GM23338 (cell line): ENCODE measurements at places on chromosomes 16 and 17. TPM values are rescaled to one million over a fixed set of nuclear protein-coding genes. Genes with fewer than 3 reads are reported as not detected.

- no peak for DNase-seq
- H3K27me3 ChIP-seq, result peaks cover 12% of the 10 kb centered on the region
- H3K36me3 ChIP-seq, result no peaks in the 10 kb centered on the region
- no peak overlapping the region for H3K27ac ChIP-seq
- peak overlapping the region; percentile 78 for H3K4me3 ChIP-seq
Observed at GRCh38 chr17:17304521-17304985, 1.4 kb downstream of the NT5M start.

DNA sequence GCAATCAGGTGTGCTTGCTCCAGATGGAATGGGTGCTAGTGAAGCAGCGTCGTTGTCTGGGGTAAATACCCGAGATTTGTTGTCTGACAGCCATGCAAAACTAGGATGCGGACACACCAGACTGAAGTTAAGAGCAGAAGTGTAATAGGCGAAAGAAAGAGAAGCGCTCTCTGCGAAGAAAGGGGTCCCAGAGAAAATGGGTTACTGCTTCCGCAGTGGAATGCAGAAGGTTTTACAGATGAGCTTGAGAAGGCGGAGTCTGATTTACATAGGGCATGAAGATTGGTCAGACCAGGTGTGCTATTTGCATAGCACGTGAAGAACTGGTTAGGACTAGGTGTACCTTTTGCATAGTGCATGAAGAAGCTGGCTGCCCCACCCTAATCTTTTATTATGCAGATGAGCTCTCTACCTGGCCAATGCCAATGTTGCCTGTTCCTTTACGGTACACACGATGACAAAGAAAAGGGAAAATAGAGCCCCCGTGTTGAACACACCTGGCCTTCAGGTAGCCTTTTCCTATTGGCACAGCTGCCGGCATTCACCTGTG, 32.0 kb upstream of the SNN start:
- H3K4me1 ChIP-seq, result peaks cover 6% of the 10 kb centered on the region; the same call in 1 of the 2 replicates
- H3K36me3 ChIP-seq, result no peaks in the 10 kb centered on the region
- peak overlapping the region; percentile 70 for H3K27ac ChIP-seq
- H3K27me3 ChIP-seq, result no peaks in the 10 kb centered on the region
- peak; percentile 98 for DNase-seq

CES5A gene
- total RNA-seq, result not detected in 2 replicates

GRCh38 chr17:56478836-56479447, 114.6 kb upstream of the NOG start:
- H3K36me3 ChIP-seq, result no peaks in the 10 kb centered on the region
- no peak overlapping the region for H3K27ac ChIP-seq
- DNase-seq, result peak; percentile 75
- H3K27me3 ChIP-seq, result no peaks in the 10 kb centered on the region

GRCh38 chr16:29653471-29653870, 9.6 kb upstream of the SPN start:
- no peak for DNase-seq
- H3K27me3 ChIP-seq, result no peaks in the 10 kb centered on the region
- H3K27ac ChIP-seq, result no peak overlapping the region
- H3K36me3 ChIP-seq, result no peaks in the 10 kb centered on the region

- H3K27me3 ChIP-seq, result peaks cover 83% of the 10 kb centered on the region
- H3K27ac ChIP-seq, result no peak overlapping the region
- H3K4me3 ChIP-seq, result peak overlapping the region; percentile 76
Observed at GRCh38 chr17:15262291-15263205, 2.6 kb downstream of the PMP22 start.

DNA sequence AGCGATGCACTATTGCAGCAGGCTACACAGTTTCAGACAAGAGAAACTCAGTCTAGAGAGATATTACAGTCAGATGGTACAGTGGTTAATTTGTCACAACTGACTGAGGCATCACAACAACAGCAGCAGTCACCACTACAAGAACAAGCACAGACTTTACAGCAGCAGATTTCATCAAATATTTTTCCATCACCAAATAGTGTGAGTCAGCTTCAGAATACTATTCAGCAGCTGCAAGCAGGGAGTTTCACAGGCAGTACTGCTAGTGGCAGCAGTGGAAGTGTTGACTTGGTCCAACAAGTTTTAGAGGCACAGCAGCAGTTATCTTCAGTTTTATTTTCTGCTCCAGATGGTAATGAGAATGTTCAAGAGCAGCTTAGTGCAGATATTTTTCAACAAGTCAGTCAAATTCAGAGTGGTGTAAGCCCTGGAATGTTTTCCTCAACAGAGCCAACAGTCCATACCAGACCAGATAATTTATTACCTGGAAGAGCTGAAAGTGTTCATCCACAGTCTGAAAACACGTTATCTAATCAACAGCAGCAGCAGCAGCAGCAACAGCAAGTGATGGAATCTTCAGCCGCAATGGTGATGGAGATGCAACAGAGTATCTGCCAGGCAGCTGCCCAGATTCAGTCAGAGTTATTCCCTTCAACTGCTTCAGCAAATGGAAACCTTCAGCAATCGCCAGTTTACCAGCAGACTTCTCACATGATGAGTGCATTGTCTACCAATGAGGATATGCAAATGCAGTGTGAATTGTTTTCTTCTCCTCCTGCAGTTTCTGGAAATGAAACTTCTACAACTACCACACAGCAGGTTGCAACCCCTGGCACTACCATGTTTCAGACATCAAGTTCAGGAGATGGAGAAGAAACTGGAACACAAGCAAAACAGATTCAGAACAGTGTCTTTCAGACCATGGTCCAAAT, 34.1 kb downstream of the NQO1 start:
- peaks cover 13% of the 10 kb centered on the region; the same call in 1 of the 2 replicates for H3K36me3 ChIP-seq
- no peak overlapping the region for H3K4me3 ChIP-seq
- H3K4me1 ChIP-seq, result no peaks in the 10 kb centered on the region
- no peak overlapping the region for H3K27ac ChIP-seq

CXCL16 gene
- total RNA-seq, result 4.1 and 6.8 TPM in 2 replicates

SLC5A11 gene
- total RNA-seq, result 0.07 TPM in 1 of 2 replicates, not detected in the other

TM4SF5 gene
- not detected in 2 replicates for total RNA-seq

DNA sequence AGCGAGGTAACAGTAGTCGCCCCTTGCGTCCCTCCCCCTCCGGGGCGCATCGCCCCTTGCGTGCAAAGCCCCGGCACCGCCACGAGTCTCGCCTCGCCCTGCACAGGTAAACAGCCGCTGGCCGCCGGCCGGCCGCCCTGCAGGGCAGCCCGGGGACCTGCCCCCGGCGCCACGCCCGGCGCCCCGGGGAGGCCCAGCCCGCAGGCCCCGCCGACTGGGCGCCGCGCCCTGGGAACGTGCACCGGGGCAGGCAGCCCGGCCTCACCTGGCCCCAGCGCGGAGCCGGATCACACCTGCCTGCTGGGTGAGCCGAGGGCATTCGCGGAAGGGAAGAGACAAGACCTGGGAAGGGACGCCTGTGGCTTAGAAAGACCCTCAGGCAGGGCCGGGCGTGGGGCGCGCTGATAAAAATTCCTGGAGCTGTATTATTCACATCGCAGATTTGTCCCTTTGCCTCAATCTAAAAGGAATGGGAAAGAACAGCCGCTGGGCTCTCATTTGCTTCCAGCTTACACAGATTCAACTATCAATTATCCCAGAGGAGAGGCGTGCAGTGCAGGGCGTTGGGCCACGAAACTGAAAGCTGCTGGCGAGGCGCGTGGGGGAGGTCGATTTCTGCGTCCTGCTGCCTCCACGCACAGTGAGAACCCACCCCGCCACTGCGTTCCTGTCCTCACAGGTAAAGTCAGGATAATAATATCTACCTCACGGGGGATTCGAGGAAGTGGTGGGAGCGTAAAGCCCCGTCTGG, 451.9 kb downstream of the SLC39A11 start:
- H3K4me1 ChIP-seq, result no peaks in the 10 kb centered on the region
- H3K27ac ChIP-seq, result no peak overlapping the region
- no peaks in the 10 kb centered on the region for H3K36me3 ChIP-seq
- 0 out of 2 replicates have a peak overlapping the region, but pooled peaks have one; percentile 17 for H3K4me3 ChIP-seq
- no peaks in the 10 kb centered on the region for H3K27me3 ChIP-seq

DNA sequence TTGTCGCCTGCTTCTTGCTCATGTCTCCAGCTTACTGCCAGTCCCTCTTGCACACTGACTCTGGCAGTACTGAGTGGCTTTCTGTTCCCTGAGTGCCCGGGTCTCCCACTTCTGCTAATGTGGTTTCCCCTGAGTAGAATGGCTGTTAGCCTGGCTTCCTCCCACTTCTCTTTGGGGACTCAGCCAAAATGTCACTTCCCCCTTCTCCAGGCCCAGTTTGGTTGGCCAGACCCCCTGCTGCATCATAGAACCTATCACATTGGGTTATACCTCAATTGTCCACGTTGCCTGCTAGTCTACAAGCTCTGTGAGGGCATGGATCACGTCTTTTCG, 304.4 kb downstream of the HS3ST3B1 start:
- no peak overlapping the region for H3K27ac ChIP-seq
- no peaks in the 10 kb centered on the region for H3K36me3 ChIP-seq
- no peak for DNase-seq
- no peak overlapping the region for H3K4me3 ChIP-seq

GRCh38 chr17:19769946-19770652, 22.0 kb upstream of the ALDH3A1 start:
- no peaks in the 10 kb centered on the region for H3K36me3 ChIP-seq
- H3K27me3 ChIP-seq, result no peaks in the 10 kb centered on the region
- H3K27ac ChIP-seq, result no peak overlapping the region
- no peak overlapping the region for H3K4me3 ChIP-seq
- no peak for DNase-seq

GAST gene
- total RNA-seq, result not detected in 2 replicates

- no peak overlapping the region for H3K27ac ChIP-seq
- peaks cover 9% of the 10 kb centered on the region for H3K4me1 ChIP-seq
- no peak overlapping the region for H3K4me3 ChIP-seq
- peak; percentile 64 for DNase-seq
- no peaks in the 10 kb centered on the region for H3K36me3 ChIP-seq
Observed at GRCh38 chr17:71003736-71004135, 834.4 kb downstream of the KCNJ2 start.

DNA sequence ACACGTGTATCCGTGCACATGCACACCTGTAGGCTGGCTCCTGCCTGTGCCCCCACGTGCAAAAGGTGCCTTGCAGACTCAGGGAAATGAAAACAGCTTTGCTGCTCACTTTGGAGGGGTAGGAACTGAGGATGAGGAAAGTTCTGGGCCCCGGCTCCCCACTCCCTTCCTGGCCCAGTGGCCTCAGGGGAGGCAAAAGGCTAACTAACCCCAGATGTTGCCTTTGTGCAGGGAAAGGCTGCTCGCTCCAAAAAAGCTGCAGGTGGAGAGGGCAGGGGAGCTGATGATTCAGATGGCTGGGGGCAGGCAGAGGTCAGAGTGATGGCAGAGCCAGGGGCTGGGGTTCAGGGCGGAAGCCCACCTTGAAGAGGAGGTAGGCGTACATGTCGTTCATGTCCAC, 12.4 kb downstream of the PLCD3 start:
- DNase-seq, result no peak
- H3K27ac ChIP-seq, result no peak overlapping the region
- H3K4me3 ChIP-seq, result no peak overlapping the region

IKZF3 gene
- 0.76 and 1.4 TPM in 2 replicates for total RNA-seq

GRCh38 chr17:9104370-9105041, 83.2 kb downstream of the NTN1 start:
- DNase-seq, result no peak
- H3K4me1 ChIP-seq, result peaks cover 31% of the 10 kb centered on the region
- no peak overlapping the region for H3K4me3 ChIP-seq
- no peak overlapping the region for H3K27ac ChIP-seq
- no peaks in the 10 kb centered on the region for H3K27me3 ChIP-seq
- H3K36me3 ChIP-seq, result no peaks in the 10 kb centered on the region

C17orf50 gene
- 1.6 TPM in 1 of 2 replicates, not detected in the other for total RNA-seq

MT1F gene
- 7.3 and 7.4 TPM in 2 replicates for total RNA-seq

- H3K27ac ChIP-seq, result no peak within 1 kb of the TSS
- peak; percentile 59 for DNase-seq
- H3K27me3 ChIP-seq, result peaks cover 69% of the 10 kb centered on the region
Observed at GRCh38 chr17:8117980-8118768, at the start of gene ALOXE3. Gene ALOXE3 (minus strand): TSS chr17:8118514. CDS start chr17:8117990, 524 bp downstream.

DNA sequence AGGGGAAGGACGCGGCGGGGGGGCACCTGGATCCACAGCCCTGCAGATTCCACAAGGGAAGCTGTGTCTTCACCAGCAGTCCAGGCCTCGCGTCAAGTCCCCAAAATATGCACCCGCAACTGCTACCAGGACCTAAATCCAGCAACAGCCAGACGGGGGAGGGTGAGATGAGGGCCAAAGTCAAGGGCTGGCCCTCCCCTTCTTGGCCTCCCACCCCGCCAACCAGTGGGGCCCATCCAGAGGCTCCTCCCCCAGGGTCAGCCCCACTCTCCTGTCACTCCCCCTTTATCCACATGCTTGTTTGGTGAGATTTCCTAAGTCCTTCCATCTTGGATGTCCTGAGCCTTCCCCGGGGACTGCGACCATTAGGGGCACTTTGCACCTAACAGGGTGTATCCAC, 138.7 kb downstream of the ENGASE start:
- H3K36me3 ChIP-seq, result no peaks in the 10 kb centered on the region
- DNase-seq, result peak; percentile 64
- 0 out of 2 replicates have a peak overlapping the region, but pooled peaks have one; percentile 83 for H3K27ac ChIP-seq
- H3K4me1 ChIP-seq, result peaks cover 34% of the 10 kb centered on the region
- H3K4me3 ChIP-seq, result no peak overlapping the region

- H3K4me1 ChIP-seq, result no peaks in the 10 kb centered on the region; the same call in 1 of the 2 replicates
- peaks cover 38% of the 10 kb centered on the region for H3K27me3 ChIP-seq
- H3K4me3 ChIP-seq, result no peak overlapping the region
- H3K36me3 ChIP-seq, result no peaks in the 10 kb centered on the region
- no peak overlapping the region for H3K27ac ChIP-seq
Observed at GRCh38 chr17:82367724-82368524, 3.6 kb upstream of the UTS2R start.

MYL11 gene
- total RNA-seq, result not detected in 2 replicates

GRCh38 chr17:57589151-57590034, 155.7 kb downstream of the CCDC182 start:
- H3K36me3 ChIP-seq, result no peaks in the 10 kb centered on the region
- no peaks in the 10 kb centered on the region for H3K4me1 ChIP-seq
- no peaks in the 10 kb centered on the region for H3K27me3 ChIP-seq
- no peak overlapping the region for H3K4me3 ChIP-seq
- no peak for DNase-seq

GRCh38 chr16:64094181-64094965, 1027.5 kb downstream of the CDH11 start:
- no peaks in the 10 kb centered on the region for H3K36me3 ChIP-seq
- no peaks in the 10 kb centered on the region for H3K4me1 ChIP-seq
- H3K27ac ChIP-seq, result no peak overlapping the region
- no peaks in the 10 kb centered on the region for H3K27me3 ChIP-seq

TSNAXIP1 gene
- total RNA-seq, result 2.4 TPM in 1 of 2 replicates, not detected in the other

GRCh38 chr16:11685844-11686618, 17.8 kb downstream of the SNN start:
- no peaks in the 10 kb centered on the region for H3K27me3 ChIP-seq
- H3K4me1 ChIP-seq, result 0 out of 2 replicates have a peak, but pooled peaks cover 4% of the 10 kb centered on the region
- DNase-seq, result no peak
- H3K4me3 ChIP-seq, result no peak overlapping the region
- H3K36me3 ChIP-seq, result peaks cover 8% of the 10 kb centered on the region; the same call in 1 of the 2 replicates

GRCh38 chr16:30912794-30913412, 10.5 kb upstream of the FBXL19 start:
- H3K36me3 ChIP-seq, result no peaks in the 10 kb centered on the region
- H3K4me1 ChIP-seq, result peaks cover 4% of the 10 kb centered on the region; the same call in 1 of the 2 replicates
- DNase-seq, result no peak

DNA sequence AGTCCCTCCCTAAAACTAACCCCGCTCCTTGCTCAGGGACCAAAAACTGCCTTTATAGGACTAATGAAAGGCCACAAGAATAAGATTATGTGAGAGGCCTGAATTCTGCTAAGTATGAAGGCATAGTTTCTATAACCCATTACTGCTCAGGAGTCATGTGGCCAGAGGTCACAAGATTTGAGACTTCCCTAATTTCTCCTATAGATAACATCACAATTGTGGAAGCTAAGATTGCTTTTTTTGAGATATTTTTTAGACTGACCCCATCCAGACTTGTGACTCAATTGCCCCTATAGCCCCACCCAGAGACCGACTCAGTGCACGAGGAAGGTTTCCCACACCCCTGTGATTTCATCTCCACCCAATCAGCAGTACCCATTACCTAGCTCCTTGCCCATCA, 504.1 kb upstream of the GOT2 start:
- H3K36me3 ChIP-seq, result no peaks in the 10 kb centered on the region
- H3K4me1 ChIP-seq, result peaks cover 24% of the 10 kb centered on the region
- no peaks in the 10 kb centered on the region for H3K27me3 ChIP-seq
- H3K27ac ChIP-seq, result no peak overlapping the region
- no peak overlapping the region for H3K4me3 ChIP-seq
